ENCODE measurements at places on chromosomes 1 and 21. TPM values are rescaled to one million over a fixed set of nuclear protein-coding genes. Genes with fewer than 3 reads are reported as not detected.

DNA sequence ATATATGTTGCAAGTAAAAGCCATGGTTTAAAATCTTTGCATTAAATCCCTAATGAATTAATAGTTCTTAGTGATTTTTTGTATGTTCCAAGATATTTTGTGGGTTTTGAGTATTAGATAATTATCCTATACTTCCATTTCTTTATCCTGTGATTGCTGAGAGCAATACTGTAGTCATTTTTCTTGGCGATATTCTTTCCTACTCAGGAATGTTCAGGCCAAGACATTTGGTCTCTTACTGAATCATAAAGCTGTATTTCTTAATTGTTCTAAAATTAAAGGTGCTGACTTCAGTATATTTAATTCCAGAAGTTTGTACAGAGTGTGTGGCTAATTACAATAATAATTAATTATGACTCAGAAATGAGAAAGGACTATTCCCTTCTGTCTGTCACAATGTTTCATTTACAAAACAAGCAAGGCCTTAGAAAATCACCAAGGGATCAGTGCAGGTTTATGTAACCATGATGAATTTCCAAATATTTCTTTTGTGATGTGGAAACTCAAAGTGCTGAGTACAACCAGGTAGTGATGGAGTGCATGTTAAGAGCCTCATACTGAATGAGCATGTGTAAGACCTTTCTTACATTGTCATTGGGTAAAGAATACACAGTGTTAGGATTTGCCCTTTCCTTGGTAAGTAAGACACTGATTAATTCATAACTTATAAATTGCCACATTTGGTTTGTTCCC, 161.2 kb downstream of the HMCN1 start:
- no peaks in the 10 kb centered on the region for H3K36me3 ChIP-seq
- no peaks in the 10 kb centered on the region for H3K27me3 ChIP-seq
- DNase-seq: no peak

The SLC50A1 gene
- 5.2 TPM for total RNA-seq

- H3K27ac ChIP-seq: no peak overlapping the region
- H3K27me3 ChIP-seq: peaks cover 6% of the 10 kb centered on the region
- DNase-seq: no peak
- no peaks in the 10 kb centered on the region for H3K36me3 ChIP-seq
- no peak overlapping the region for H3K4me3 ChIP-seq
- no peaks in the 10 kb centered on the region for H3K4me1 ChIP-seq
These were observed 19.2 kb downstream of the S100A7 start for GRCh38 chr1:153441238-153441755.

- no peak overlapping the region for H3K4me3 ChIP-seq
- no peak for DNase-seq
- no peak overlapping the region for H3K27ac ChIP-seq
- H3K36me3 ChIP-seq: no peaks in the 10 kb centered on the region
- peaks cover 17% of the 10 kb centered on the region for H3K27me3 ChIP-seq
These were observed 37.1 kb downstream of the ALPL start for GRCh38 chr1:21546122-21546825.

DNA sequence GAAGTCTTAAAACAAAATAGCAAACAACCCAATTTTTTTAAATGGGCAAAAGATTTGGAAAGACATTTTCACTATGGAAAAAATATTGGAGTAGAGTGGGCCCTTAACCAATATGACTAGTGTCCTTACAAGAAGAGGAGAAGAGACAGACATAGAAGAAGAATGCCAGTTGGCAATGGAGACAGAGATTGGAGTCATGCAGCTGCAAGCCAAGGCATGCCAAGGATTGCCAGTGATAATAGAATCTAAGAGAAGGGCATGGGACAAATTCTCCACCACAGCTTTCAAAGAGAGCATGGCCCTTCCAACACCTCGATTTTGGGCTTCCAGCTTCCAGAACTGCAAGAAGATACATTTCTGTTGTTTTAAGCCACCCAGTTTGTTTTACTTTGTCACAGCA, 92.7 kb downstream of the RGS2 start:
- H3K27ac ChIP-seq: no peak overlapping the region
- DNase-seq: no peak
- no peak overlapping the region for H3K4me3 ChIP-seq
- H3K27me3 ChIP-seq: no peaks in the 10 kb centered on the region
- peaks cover 2% of the 10 kb centered on the region for H3K4me1 ChIP-seq

- no peaks in the 10 kb centered on the region for H3K36me3 ChIP-seq
- no peak for DNase-seq
- peak overlapping the region; percentile 39 for H3K27ac ChIP-seq
- no peaks in the 10 kb centered on the region for H3K4me1 ChIP-seq
These were observed 12.7 kb upstream of the TRAF3IP3 start for GRCh38 chr1:209743145-209743482.

DNA sequence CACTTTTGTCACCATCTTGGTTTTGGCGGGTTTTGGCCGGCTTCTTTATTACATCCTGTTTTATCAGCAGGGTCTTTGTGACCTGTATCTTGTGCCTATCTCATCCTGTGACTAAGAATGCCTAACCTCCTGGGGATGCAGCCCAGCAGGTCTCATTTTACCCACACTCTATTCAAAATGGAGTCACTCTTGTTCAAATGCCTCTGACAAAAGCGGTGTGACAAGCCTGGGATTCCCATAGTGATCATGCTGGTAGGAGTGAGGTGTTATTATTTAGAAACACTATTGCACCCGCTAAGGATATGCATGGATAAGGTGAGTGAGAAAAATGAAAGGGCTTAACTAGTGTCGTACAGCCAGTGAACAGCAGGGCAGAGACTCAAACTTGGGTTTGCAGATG, 111.7 kb upstream of the COA6 start:
- no peaks in the 10 kb centered on the region for H3K4me1 ChIP-seq
- no peak overlapping the region for H3K27ac ChIP-seq
- no peaks in the 10 kb centered on the region for H3K27me3 ChIP-seq
- no peaks in the 10 kb centered on the region for H3K36me3 ChIP-seq
- H3K4me3 ChIP-seq: no peak overlapping the region

The FMOD gene
- 16.2 TPM for total RNA-seq

DNA sequence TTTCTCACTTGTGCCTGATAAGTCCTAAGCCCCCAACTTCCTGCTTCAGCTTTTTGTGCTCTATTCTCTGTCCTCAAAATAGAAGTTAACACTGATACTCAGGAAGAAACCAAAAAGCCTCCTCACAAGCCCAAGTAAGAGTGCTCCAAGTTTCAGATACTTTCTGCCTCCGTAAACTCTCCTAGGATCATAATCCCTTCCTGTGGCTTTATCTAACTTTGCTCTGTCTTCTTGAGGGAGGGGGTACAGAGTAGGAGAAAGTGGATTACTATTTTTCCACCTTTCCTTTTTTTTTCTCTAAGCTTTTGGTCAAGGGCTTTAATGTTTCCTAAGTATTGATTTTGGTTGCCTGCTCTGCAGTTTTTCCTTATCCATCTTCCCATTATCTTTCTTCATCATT, 54.6 kb downstream of the DPH5 start:
- no peaks in the 10 kb centered on the region for H3K4me1 ChIP-seq
- no peaks in the 10 kb centered on the region for H3K27me3 ChIP-seq
- DNase-seq: no peak
- no peak overlapping the region for H3K27ac ChIP-seq

DNA sequence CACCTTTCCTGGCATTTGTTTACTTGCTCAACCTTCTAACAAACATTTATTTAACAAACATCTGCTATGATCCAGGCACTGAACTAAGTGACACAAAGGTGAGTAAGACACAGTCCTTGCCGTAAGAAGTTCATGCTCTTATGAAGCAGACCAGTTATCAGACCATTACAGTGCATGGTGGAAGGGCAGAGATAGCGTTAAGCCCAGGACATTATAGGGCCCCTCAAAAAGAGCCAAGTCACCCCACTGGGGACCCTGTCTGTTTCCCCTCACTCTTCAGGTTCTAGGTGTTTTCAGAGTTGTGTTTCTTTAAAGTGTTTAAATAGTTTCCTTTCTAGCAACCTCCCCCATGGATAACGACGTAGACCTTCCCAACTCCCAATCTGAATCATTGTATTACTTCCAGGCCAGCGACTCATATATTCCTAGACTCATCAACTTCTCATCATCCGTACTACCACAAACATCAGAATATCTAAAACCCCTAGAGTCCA, 39.3 kb downstream of the TCP10L start:
- no peaks in the 10 kb centered on the region for H3K4me1 ChIP-seq
- no peak overlapping the region for H3K27ac ChIP-seq
- DNase-seq: no peak
- H3K36me3 ChIP-seq: no peaks in the 10 kb centered on the region

The PLA2G2F gene
- not detected for total RNA-seq

The ZSWIM5 gene
- 13.2 TPM for total RNA-seq

All from transverse colon (tissue), 4 donors.